ENCODE measurements at places on chromosomes 11 and 22. TPM values are rescaled to one million over a fixed set of nuclear protein-coding genes. Genes with fewer than 3 reads are reported as not detected.

The AQP11 gene
- 0.61 TPM for total RNA-seq

The PRG2 gene
- not detected for total RNA-seq

The CDC42BPG gene
- total RNA-seq = 20.9 TPM

The CDHR5 gene
- total RNA-seq = not detected

- H3K4me1 ChIP-seq = no peaks in the 10 kb centered on the region
- H3K27me3 ChIP-seq = no peaks in the 10 kb centered on the region
- H3K27ac ChIP-seq = no peak overlapping the region
- no peak overlapping the region for H3K4me3 ChIP-seq
- no peak for DNase-seq
Measured at GRCh38 chr11:91258876-91259275, 965.7 kb upstream of the FAT3 start.

DNA sequence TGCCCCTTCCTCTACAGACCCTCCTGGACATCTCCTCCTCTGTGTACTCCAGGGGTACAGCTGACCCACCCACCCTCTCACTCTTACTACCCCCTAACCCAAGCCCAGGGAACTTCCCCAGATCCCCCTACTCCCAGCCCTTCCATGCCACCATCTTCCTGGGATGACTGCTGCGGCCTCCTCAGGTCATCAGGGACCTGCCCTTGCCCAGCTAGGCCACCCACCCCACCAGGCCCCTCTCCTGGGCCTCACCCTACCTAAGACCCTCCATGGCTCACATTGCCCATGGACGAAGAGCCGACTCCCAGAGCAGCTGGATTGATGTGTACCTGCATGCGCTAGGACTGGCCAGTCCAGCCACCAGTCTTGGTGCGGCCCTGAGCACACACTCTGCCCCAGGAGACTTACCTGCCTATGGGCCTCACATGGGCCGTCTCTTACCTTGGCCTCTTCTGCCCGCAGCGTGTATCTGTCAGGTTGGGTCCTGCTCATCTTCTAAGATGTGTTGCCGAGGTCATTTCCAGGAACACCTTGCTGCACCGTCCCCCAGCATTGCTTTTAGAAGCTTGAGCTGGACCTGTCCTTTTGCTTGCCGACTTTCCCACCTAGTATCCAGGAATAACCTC, 2.0 kb upstream of the CLDN5 start:
- DNase-seq = no peak
- peaks cover 53% of the 10 kb centered on the region for H3K27me3 ChIP-seq
- peak overlapping the region; percentile 78 for H3K27ac ChIP-seq
- peaks cover 5% of the 10 kb centered on the region for H3K4me1 ChIP-seq
- no peak overlapping the region for H3K4me3 ChIP-seq

The FGF3 gene
- not detected for total RNA-seq

DNA sequence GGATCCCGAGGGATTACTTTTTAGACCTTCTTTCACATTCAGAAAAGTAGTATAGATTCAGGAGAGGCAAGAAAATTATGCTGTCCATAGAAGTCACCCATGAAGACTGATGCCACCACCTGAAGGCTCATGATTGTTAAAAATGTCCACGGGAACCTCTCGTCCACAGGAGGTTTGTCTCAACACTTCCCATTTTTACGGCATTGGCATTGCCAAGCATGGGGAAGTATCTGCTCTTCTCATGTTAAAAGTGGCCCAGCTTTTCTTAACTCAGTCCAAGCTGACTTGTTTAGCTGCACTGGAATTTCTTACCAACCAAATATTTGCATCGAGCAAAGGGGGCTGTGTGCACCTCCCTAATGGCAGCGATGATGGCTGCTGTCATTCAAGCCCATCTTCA, 9.6 kb downstream of the CDPF1 start:
- H3K4me3 ChIP-seq = no peak overlapping the region
- H3K4me1 ChIP-seq = no peaks in the 10 kb centered on the region
- no peaks in the 10 kb centered on the region for H3K27me3 ChIP-seq
- H3K27ac ChIP-seq = no peak overlapping the region

- H3K36me3 ChIP-seq = no peaks in the 10 kb centered on the region
- H3K4me3 ChIP-seq = peak overlapping the region; percentile 30
- H3K4me1 ChIP-seq = peaks cover 26% of the 10 kb centered on the region
Measured at GRCh38 chr11:1558775-1559110, 13.3 kb downstream of the DUSP8 start.

GRCh38 chr11:46247090-46247489, 30.4 kb upstream of the CREB3L1 start:
- no peak overlapping the region for H3K4me3 ChIP-seq
- no peaks in the 10 kb centered on the region for H3K27me3 ChIP-seq
- no peak overlapping the region for H3K27ac ChIP-seq
- no peak for DNase-seq
- H3K4me1 ChIP-seq = peaks cover 13% of the 10 kb centered on the region

The PRAME gene
- total RNA-seq = not detected

The C11orf21 gene
- 6.5 TPM for total RNA-seq

- H3K27me3 ChIP-seq = no peaks in the 10 kb centered on the region
- H3K4me1 ChIP-seq = no peaks in the 10 kb centered on the region
- DNase-seq = no peak
- H3K4me3 ChIP-seq = no peak overlapping the region
Measured at GRCh38 chr22:21100149-21101032, 54.6 kb downstream of the LRRC74B start.

DNA sequence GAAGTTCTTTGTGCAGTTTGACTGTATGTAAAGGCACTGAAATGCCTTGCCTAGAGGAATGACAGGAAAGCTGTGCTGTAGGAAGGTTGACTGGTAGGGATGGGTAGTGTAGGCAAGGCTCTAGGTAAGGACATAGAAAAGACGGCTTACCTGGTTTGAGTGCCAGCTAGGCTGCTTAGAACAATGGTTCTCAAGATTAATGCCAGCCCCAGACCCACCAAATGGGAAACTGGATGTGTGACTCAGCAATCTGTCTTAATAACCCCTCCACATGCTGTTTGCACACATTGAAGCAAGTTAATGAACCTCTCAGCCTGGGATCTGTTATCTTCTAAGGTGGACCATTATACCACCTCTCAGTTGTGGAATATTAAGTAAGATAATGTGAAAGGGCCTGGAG, 3.7 kb downstream of the RPS3 start:
- no peaks in the 10 kb centered on the region for H3K27me3 ChIP-seq
- no peak overlapping the region for H3K27ac ChIP-seq
- H3K4me3 ChIP-seq = no peak overlapping the region

The HMGXB4 gene
- 17.5 TPM for total RNA-seq

- no peak overlapping the region for H3K4me3 ChIP-seq
- no peaks in the 10 kb centered on the region for H3K36me3 ChIP-seq
- peaks cover 56% of the 10 kb centered on the region for H3K4me1 ChIP-seq
- H3K27ac ChIP-seq = peak overlapping the region; percentile 92
Measured at GRCh38 chr22:39174498-39175352, 22.2 kb upstream of the CBX7 start.

DNA sequence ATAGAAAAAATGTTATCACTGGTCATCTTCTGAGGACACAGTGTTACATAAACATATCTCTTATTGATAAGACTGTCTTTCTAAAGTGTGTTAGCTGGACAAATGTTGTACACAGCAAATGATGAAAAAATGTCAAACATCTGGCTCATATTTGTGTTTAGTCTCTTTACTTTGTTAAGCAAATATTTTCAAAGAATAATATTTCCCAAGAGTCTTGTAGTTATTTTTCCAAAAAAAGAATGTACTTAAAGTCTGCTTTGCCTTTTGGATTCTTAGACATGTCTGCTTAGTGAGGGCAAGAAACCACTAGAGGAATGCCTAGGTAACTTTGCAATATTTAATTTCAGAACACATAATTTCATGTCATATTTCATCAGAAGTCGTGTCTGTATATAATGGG, 23.9 kb upstream of the CCDC179 start:
- H3K4me3 ChIP-seq = no peak overlapping the region
- H3K4me1 ChIP-seq = peaks cover 9% of the 10 kb centered on the region
- no peak overlapping the region for H3K27ac ChIP-seq
- no peak for DNase-seq

- H3K27ac ChIP-seq = no peak overlapping the region
- no peak overlapping the region for H3K4me3 ChIP-seq
- no peaks in the 10 kb centered on the region for H3K4me1 ChIP-seq
- H3K27me3 ChIP-seq = no peaks in the 10 kb centered on the region
- DNase-seq = no peak
Measured at GRCh38 chr11:45477588-45477987, 187.8 kb downstream of the CHST1 start.

GRCh38 chr11:99199341-99199740, 178.6 kb downstream of the CNTN5 start:
- no peaks in the 10 kb centered on the region for H3K36me3 ChIP-seq
- no peak overlapping the region for H3K4me3 ChIP-seq
- no peak for DNase-seq
- H3K4me1 ChIP-seq = no peaks in the 10 kb centered on the region
- no peak overlapping the region for H3K27ac ChIP-seq

DNA sequence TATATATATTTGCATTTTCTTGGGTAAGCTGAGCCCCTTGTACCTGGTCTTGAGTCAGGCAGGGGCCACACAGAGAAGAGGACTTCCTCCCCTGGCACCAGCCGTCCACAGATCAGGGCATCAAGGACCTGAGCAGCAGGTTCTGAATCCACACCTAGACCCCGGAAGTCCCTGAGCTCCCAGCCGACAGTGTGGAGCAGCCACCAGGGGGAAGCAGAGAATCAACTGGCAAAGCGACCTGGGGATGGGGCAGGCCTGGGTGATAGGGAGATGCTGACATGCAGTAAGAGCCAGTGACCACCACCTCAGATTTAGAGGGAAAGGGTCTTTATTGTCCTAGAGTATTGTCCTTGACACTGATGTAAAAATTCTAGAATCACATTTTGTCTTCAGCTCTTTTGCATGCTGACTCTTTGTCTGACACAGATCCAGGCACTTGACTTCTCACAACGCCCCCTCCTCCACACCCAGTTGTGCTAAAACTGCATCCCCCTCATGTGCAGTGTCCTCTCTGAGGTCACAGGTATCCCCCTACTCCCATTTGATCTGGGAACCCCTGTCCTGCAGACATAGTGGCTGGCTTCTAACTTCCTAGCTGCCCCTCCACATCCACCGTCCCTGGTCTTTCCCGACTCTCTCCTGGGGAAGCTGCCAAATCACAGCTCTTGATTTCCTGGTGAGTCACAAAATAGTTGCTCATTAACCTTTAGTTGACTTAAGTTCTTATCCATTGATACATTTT, 109.3 kb downstream of the GGTLC2 start:
- no peak overlapping the region for H3K4me3 ChIP-seq
- no peaks in the 10 kb centered on the region for H3K27me3 ChIP-seq
- H3K36me3 ChIP-seq = no peaks in the 10 kb centered on the region
- no peak for DNase-seq

DNA sequence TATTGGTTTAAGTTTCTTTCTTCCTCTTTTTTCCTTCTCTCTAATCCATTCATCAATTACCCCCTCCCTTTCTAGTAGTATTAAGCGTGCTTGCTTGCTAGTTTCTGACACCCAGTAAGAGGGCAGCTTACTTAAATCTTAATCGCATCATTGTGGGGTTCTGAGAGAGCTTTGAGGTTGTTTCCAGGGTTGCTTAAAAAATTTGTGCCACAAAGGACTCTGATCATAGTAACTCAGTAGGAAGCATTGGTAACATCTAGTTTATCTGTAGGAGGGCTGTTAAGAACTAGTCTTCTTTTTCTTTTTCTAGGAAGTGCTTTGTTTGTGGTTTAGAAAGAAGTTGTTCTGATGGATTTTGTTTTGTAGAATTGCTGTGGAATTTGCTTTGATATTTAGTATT, 45.3 kb downstream of the TMEM135 start:
- no peak for DNase-seq
- H3K4me3 ChIP-seq = no peak overlapping the region
- H3K27me3 ChIP-seq = no peaks in the 10 kb centered on the region
- H3K36me3 ChIP-seq = no peaks in the 10 kb centered on the region

DNA sequence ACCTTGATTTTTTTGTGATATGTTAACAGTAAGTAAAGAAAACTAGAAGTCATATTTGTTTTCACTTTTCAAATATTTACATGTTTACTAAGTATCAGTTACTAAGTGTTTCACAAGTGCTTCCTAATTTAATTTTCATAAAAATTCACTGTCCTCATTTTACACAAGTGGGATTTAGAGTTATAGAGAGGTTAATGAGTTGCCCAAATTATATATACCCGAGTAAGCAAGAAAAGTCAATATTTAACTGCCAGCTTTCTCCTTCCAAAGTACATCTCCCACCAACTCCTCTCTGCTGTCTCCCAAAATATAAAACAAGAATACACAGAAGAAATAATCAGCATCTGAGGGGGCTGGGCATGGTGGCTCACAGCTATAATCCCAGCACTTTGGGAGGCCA, 896.7 kb upstream of the ANO3 start:
- H3K36me3 ChIP-seq = no peaks in the 10 kb centered on the region
- no peak for DNase-seq
- H3K27me3 ChIP-seq = no peaks in the 10 kb centered on the region
- no peak overlapping the region for H3K27ac ChIP-seq
- H3K4me1 ChIP-seq = no peaks in the 10 kb centered on the region

- no peaks in the 10 kb centered on the region for H3K36me3 ChIP-seq
- H3K4me1 ChIP-seq = peaks cover 47% of the 10 kb centered on the region
- H3K27ac ChIP-seq = peak overlapping the region; percentile 99
Measured at GRCh38 chr11:2378527-2379210, 1.6 kb downstream of the CD81 start.

- H3K36me3 ChIP-seq = no peaks in the 10 kb centered on the region
- H3K27ac ChIP-seq = no peak overlapping the region
- H3K4me3 ChIP-seq = no peak overlapping the region
- peak; percentile 5 for DNase-seq
- no peaks in the 10 kb centered on the region for H3K27me3 ChIP-seq
- peaks cover 11% of the 10 kb centered on the region for H3K4me1 ChIP-seq
Measured at GRCh38 chr11:45145083-45145378, 1.4 kb upstream of the PRDM11 start.

The SPDYC gene
- not detected for total RNA-seq

GRCh38 chr11:46489656-46490560, 98.3 kb upstream of the CHRM4 start:
- H3K36me3 ChIP-seq = peaks cover 33% of the 10 kb centered on the region
- H3K27ac ChIP-seq = no peak overlapping the region
- no peaks in the 10 kb centered on the region for H3K27me3 ChIP-seq
- no peak overlapping the region for H3K4me3 ChIP-seq
- H3K4me1 ChIP-seq = peaks cover 16% of the 10 kb centered on the region
- no peak for DNase-seq

GRCh38 chr11:43941257-43941994, 1.0 kb upstream of the C11orf96 start:
- peaks cover 20% of the 10 kb centered on the region for H3K27me3 ChIP-seq
- H3K36me3 ChIP-seq = no peaks in the 10 kb centered on the region
- H3K27ac ChIP-seq = peak overlapping the region; percentile 74
- no peak for DNase-seq
- peak overlapping the region; percentile 64 for H3K4me3 ChIP-seq

The HINFP gene
- total RNA-seq = 25.2 TPM

The OR51B4 gene
- total RNA-seq = not detected

Data from upper lobe of right lung (tissue), 1 donor.